ENCODE measurements at places on chromosomes 7 and 10.

- no peak for DNase-seq
These were observed 6.7 kb downstream of the LAMB1 start for GRCh38 chr7:107996072-107996882.

GRCh38 chr7:67890316-67890715 lies 893.7 kb downstream of the TYW1 start:
- no peak for DNase-seq

- DNase-seq: no peak
These were observed 23.1 kb downstream of the CDCA7L start for GRCh38 chr7:21922605-21923004.

- no peak for DNase-seq
These were observed 55.8 kb downstream of the CNOT4 start for GRCh38 chr7:135454060-135454459.

- no peak for DNase-seq
These were observed 60.9 kb upstream of the ADRB1 start for GRCh38 chr10:113982769-113983168.

DNA sequence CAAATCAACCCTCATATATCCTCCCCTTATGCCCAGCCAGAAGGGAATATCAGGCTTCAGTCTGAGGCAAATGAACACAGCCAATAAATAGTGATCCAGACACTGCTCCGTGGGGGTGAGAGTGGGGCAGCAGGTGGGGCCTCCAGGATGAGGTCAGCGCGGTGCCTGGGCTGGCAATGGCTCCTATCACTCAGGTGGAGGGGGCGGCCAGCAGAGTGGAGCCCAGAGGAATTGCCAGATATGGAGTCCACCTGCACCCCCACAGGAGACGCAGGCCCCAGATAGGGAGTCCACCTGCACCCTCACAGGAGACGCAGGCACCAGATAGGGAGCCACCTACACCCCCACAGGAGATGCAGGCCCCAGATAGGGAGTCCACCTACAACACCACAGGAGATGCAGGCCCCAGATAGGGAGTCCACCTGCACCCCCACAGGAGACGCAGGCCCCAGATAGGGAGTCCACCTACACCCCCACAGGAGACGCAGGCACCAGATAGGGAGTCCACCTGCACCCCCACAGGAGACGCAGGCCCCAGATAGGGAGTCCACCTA lies 78.0 kb upstream of the PPP2R2D start:
- no peak for DNase-seq

DNA sequence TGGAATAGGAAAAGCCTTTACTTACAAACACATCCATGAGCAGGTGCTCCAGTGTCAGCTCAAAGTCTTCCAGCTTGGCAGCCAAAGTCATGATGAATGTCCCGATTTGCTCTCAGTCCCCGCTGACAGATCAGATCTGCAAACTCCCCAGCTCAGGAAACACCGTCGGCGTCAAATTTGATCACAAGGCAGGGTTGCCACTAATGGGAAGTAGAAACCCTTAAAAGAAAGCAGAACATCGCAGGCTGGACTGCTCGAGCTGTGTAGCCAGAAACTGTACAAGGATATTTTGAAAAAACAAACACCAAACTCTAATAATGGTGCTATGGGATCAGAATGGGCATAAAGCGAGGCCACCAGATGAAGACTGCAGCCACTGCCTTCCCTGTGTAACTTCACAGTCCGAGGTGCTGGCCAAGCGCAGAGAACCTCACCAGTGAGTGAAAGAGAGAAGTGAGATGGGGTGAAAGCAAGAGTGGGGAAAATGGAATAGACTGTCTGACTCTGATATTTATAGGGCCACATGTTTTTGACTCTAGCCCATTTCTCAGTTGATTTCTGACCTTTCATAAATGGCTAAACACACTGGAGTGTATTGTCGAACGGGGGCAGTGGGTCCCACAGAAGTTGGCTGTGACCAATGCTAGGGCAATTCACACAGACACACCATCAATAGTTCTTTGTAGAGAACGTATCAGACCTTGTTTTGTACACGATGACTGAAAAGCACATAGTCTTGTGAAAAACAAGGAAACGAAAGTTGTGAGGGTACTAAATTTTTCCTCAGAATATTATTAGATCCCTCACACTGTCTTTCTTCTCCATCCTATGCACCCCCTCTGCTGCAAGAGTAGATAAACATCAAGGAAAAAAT lies 306.2 kb downstream of the FRMD4A start:
- DNase-seq: no peak

GRCh38 chr7:138720286-138720685 lies 19.1 kb upstream of the SVOPL start:
- DNase-seq: no peak
